ENCODE measurements at places on chromosomes 5 and 9.

- DNase-seq: no peak
Observed at GRCh38 chr9:103245369-103245768, 250.2 kb downstream of the CYLC2 start.

- no peak for DNase-seq
Observed at GRCh38 chr5:29897916-29898315, 1295.6 kb upstream of the CDH6 start.

- no peak for DNase-seq
Observed at GRCh38 chr5:179553006-179553405, 2.7 kb downstream of the RUFY1 start.

DNA sequence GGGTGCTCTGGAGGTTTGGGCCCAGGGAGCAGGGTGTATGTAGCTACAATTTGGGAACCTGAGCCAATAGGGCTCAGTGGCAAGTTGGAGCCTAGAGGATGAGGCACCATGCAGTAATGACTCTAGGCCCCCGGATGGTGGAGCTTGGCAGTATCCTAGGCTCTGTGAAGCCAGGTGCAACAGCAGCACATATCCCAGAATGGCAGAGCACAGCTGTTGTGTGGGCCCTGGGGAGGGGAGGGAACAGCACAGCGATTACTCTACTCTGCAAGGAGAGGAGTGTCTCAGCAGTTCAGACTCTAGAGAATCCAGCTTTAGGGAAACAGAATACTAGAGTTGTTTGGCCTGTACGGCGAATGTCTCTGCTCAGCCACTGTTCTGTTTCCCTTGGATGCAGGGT is 56.1 kb downstream of the LRRTM2 start:
- no peak for DNase-seq

- DNase-seq: no peak
Observed at GRCh38 chr5:13955896-13956295, 11.4 kb upstream of the DNAH5 start.

- DNase-seq: no peak
Observed at GRCh38 chr5:142327111-142327842, 2.5 kb upstream of the SPRY4 start.

GRCh38 chr5:156477196-156477595 is 150.2 kb downstream of the SGCD start:
- no peak for DNase-seq

All from left ventricle myocardium inferior (tissue), 1 donor.